ENCODE measurements at places on chromosomes 5 and 9.

- no peak for DNase-seq
These were observed 47.2 kb downstream of the NIPAL4 start for GRCh38 chr5:157506981-157507780.

- no peak for DNase-seq
These were observed 230.8 kb downstream of the AGTPBP1 start for GRCh38 chr9:85510830-85511504.

- no peak for DNase-seq
These were observed 178.8 kb upstream of the ERCC6L2 start for GRCh38 chr9:95696701-95697100.

DNA sequence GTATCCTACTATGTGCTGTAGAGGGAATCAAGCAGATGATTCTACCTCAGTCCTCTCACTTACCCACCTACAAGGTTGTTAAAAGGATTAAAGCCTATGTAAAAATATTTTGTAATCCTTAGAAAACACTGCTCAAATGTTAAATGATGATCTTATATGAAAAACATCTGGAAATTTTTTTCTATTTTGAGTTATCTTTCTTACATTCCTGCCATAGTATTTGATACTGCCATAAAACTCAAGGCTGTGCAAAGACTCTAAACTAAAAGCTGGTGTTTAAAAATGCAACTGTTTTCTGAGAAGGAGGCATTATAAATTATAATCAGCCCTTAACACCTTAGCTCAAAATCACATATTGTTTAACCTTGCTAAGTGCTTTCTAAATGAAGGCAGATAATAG is 474.2 kb downstream of the PRELID2 start:
- DNase-seq: no peak

DNA sequence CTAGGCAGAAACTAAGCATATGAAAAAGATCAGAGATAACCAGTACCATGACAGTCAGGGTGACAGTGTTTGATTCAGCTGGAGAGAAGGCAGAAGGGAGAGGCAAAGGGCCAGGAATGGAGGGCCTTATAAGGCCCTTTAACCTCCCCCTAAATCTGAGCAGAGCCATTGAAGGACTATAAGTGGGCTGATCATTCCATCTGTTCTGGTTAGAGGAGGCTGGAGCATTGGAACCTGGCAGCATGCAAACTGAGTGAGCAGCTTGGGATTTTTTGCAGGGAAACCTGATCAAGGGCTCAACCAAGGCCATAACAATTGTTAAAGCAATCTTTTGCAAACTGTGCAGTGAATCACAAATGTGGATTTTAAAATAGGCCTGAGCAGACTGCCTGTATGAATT is 174.5 kb upstream of the DAP start:
- no peak for DNase-seq

DNA sequence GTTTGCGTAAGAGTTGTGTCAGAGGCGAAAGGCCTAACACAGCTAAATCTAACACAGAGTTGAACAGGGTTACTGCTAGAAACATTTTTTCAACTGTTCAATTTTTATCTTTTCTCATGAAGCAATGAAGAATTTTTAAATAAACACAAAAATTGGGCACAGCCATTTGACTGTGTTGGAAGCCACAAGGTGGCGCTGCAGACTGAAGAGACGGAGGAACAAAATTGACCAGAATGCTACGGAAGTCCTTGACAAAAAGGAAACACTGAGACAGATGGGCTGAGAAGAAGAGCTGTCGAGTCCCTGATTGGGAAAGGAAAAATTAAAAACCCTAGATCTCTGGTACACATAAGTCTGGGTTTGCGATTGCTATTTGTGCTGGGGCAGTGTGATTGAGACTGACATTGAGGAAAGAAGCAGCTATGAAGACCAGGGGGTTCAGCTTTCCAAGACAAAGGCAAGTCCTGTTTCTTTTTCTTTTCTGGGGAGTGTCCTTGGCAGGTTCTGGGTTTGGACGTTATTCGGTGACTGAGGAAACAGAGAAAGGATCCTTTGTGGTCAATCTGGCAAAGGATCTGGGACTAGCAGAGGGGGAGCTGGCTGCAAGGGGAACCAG is at the start of gene PCDHB9:
PCDHB9 (plus strand) TSS at position 265 of the 616 bp plus-strand sequence; CDS start at position 423, 158 bp downstream.
- DNase-seq: no peak

DNA sequence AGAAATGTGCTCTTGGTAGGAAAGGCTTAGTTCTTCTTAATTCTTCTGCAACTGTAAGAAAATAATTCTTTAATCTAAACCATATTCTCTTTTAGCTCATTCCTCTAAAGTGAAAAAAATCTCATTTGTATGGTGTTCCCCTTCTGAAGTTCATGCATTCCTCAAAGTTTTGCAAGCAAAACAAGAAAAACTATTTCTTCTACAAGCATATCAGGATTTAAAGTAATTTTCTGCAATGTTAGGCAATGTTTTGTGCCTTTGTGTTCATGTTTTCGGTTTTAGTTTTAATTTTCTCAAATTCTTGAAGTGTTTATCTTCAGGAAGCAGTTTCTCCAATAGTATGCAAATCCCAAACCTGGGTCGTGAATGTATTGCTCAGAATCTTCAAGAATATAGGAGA is 12.7 kb upstream of the GPR21 start:
- no peak for DNase-seq

DNA sequence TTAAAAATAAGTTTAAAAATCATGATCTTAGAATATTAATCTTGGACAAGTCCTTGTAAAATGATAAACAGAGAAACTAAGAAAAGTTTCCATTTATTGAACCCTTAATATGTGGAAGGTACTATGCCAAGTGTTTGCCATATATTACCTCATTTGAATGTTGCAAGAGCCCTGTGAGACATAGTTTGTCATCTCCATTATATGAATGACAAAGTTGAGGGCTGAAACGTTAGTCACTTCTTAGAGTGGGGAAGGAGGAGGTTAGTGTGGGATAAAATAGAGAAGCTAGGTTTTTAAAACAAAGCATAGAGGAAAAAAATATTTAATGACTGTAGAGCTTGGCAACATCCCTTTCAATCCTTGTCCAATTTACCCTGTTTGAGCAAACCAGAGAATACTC is 2.0 kb downstream of the TNC start:
- no peak for DNase-seq

DNA sequence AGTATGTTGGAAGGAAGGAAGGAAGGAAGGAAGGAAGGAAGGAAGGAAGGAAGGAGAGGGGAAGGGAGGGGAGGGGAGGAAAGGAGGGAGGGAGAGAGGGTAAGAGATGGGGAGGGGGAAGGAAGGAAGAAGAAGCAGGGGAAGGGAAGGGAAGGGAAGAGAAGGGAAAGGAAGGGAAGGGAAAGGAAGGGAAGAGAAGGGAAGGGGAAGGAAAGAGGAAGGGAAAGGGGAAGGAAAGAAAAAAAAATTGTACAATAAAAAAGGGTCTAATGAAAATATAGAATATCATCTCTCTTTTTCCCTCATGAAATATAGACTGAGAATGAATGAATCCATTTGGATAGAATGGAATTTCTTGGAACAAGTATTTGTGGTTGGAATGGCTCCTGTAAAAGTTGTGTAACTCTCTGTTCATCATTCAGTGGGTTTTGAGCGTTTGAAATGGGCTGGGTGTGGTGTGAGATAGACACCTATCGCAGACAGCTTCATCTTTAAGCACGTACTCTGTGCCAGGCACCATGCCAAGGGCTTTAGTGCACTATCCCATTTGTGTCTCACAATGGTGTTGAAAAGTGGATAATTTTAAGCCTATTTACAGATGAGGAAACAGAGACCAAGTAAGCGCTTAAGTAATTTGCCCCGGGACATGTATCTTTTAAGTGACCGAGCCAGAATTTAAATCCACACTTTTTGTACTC is 11.6 kb upstream of the PAPPA start:
- no peak for DNase-seq

DNA sequence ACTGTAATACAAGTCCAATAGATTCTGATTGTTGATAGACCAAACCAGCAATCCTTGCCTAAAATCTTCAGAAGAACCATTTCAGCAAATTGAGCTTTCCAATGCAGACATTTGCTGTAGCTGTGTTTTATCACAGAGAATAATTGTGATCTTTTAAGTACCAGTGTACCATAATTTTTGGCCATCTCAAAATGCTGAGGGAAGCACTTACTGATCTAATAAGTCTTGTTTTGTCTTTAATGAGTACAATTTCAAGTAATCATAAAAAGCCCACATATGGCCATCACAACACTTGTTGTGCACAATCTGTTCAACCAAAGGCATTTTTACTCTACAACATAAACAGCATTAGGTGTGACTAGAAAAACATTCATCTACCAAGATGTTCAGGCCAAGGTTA is 159.9 kb downstream of the FBXL17 start:
- no peak for DNase-seq

- DNase-seq: no peak
These were observed 619.8 kb downstream of the HINT1 start for GRCh38 chr5:130545291-130545690.

DNA sequence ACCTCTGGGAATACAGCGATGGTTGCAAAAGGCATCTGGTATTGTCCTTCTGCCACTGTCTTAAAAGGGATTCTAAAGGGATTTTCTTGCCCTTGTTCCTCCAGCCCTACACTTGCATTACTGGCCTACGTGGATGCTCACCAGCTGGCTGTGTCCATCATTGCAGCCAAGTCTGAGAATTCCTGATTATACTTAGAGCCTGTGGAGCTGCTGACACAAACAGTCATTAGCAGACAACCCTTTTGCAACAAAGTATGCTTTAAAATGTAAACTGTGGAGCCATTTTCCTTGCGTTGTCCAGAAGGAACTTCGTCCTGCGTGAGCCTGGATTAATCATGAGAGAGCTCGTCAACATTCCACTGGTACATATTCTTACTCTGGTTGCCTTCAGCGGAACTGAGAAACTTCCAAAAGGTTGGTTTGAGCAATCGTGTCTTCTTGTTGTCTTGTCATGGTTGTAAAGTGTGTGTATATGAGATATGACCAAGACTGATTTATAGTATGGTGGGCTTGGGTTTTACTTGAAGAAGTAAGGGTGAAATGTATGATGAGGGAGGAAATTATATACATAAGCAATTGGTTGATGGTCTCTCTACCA is at the start of gene MUSK:
MUSK (plus strand) TSS at position 222 of the 598 bp plus-strand sequence; CDS start at position 336, 114 bp downstream.
- DNase-seq: no peak

DNA sequence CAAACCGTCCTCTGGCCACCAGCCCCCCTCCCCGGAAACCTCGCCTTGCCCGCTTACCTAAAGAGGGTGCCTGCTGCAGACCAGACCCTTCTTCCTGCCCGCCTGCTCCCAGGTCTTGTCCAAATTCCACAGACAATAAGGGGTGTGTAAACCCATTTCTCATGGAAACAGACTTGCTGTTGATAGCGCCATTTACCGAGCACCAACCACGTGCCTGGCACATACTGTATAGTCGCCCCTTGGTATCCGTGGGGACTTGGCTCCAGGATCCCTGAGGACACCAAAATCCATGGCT is 25.1 kb downstream of the CDHR2 start:
- DNase-seq: no peak

DNA sequence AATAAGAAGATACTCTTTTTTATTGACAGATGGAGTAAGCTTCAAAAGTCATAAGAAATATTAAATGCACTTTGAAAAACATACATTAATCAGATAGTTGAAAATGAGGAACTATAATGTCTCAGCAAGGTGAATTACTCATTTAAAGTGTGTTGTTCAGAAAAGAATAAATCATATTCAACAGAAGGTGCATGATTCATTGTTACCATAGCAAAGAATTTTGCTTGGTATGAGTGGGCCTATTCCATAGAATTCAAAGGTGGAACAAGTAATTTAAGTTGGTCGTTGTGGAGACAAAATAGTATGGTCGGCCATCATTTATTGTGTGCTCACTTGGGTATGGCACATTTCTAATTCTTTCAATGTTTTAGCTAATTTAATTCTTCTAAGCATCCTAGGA is 1920.2 kb upstream of the CDH9 start:
- DNase-seq: no peak

- DNase-seq: no peak
These were observed 44.4 kb downstream of the CAST start for GRCh38 chr5:96706433-96707111.

DNA sequence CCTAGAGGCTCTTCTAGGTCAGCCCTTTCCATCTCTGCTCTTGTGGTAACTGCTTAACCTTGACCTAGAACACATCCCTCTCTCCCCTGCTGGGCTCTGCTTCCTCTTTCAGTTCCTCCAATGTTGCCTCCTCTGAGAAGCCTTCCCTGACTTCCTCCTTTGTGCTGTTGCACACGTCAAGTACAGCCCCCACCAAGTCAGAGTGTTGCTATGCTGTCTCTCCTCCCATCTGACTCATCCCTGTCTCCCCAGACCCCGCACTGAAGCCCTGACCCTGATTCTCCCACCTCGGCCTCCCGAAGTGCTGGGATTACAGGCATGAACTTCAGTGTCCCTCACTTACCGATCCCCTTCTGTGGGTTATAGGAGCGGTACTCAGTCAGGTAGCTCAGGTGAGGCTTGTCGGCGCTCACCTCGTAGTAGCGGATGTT is 10.4 kb upstream of the TRIM14 start:
- no peak for DNase-seq

DNA sequence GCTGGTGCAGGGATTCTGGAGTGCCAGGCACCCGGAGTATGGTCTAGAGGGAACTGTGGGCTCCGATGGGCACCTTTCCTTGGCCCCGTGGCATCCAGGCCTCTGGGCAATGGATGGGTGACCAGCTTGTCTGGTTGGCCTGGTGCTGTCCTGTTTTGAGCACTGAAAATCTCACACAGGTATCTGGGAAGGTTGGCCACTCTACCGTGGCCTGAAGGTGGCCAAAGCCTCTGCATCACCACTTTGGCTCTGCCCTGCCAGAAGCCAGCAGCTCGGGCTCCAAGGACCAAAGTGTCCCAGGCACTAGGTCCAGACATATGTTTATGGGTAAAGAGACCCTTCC is 28.8 kb downstream of the SLC6A7 start:
- no peak for DNase-seq

- DNase-seq: no peak
These were observed 109.3 kb downstream of the TARS1 start for GRCh38 chr5:33549982-33550567.

- no peak for DNase-seq
These were observed 340.6 kb upstream of the IRX4 start for GRCh38 chr5:2223303-2223702.

DNA sequence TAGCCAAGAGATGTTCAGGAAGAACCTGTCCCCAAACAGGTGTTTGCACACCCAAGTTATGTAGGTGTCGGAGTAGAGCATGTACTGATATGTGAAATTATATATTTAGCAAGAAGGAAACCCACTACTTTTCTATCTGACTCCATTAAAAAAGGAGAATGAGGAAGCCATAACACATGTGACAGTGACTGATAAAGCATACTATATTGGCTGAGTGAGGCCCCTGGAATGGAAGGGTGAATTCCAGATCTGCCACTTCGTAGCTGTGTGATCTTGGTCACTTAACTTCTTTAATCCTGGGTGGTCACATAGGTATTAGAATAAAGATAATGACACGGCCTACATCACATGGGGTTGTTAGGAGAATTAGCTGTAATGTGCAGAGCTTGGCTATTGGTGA is 116.0 kb upstream of the MAN2A1 start:
- no peak for DNase-seq

- no peak for DNase-seq
These were observed 59.0 kb downstream of the SCAMP1 start for GRCh38 chr5:78419396-78419795.

DNA sequence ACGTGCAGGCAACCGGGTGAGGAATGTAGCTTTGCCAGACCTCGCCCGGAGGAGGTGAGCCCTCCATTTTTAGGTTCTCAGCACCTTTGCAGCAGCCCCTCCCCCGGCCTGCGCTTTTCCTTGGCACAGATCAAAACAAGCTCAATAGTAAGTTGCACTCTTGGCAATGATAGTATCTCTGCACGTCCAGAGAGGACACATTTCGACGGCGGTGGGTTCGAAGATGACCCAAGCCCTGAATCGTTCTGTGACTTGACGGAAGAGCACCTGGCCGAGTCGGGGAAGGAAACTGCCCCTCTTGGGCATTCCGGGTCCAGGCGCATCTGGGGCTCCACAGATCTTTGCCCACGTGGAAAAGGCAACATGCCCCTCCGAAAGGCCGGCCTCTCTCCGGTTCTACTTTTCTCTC is 904 bp downstream of the GDNF start:
- DNase-seq: no peak
